ENCODE measurements at places on chromosomes 3 and 15. TPM values are rescaled to one million over a fixed set of nuclear protein-coding genes. Genes with fewer than 3 reads are reported as not detected.

The GOLGA8H gene
- not detected for polyA plus RNA-seq

The EPHB3 gene
- polyA plus RNA-seq = not detected

The TRAK1 gene
- polyA plus RNA-seq = 24.6 TPM

The WDR82 gene
- 55.0 TPM for polyA plus RNA-seq

The MAGEL2 gene
- polyA plus RNA-seq = not detected

The CLDN16 gene
- not detected for polyA plus RNA-seq

The ZNF502 gene
- 1.9 TPM for polyA plus RNA-seq

The ADAMTS17 gene
- not detected for polyA plus RNA-seq

The ARRDC4 gene
- 0.90 TPM for polyA plus RNA-seq

The CLDN18 gene
- not detected for polyA plus RNA-seq

The LINS1 gene
- 23.2 TPM for polyA plus RNA-seq

The CIB2 gene
- 5.7 TPM for polyA plus RNA-seq

The ADAMTSL3 gene
- polyA plus RNA-seq = not detected

The SYNM gene
- not detected for polyA plus RNA-seq

The ADCY5 gene
- polyA plus RNA-seq = not detected

The PIERCE2 gene
- polyA plus RNA-seq = 2.2 TPM

The TRIM42 gene
- polyA plus RNA-seq = not detected

The CELF6 gene
- 0.19 TPM for polyA plus RNA-seq

The ANKUB1 gene
- not detected for polyA plus RNA-seq

The GOLGA6L4 gene
- polyA plus RNA-seq = not detected

The KBTBD13 gene
- polyA plus RNA-seq = not detected

The CHST13 gene
- not detected for polyA plus RNA-seq

The PCBP4 gene
- polyA plus RNA-seq = 13.9 TPM

The ZNF860 gene
- 27.7 TPM for polyA plus RNA-seq

The NUTM1 gene
- polyA plus RNA-seq = not detected

The NT5DC2 gene
- polyA plus RNA-seq = 1.4 TPM

The SLMAP gene
- 17.6 TPM for polyA plus RNA-seq

The PIF1 gene
- 2.4 TPM for polyA plus RNA-seq

The IGSF11 gene
- not detected for polyA plus RNA-seq

The SERPINI1 gene
- 19.1 TPM for polyA plus RNA-seq

The CEMIP gene
- polyA plus RNA-seq = not detected

The CCK gene
- not detected for polyA plus RNA-seq

The CKMT1A gene
- polyA plus RNA-seq = not detected

The ITGA11 gene
- polyA plus RNA-seq = not detected

The MOBP gene
- not detected for polyA plus RNA-seq

The ACKR4 gene
- not detected for polyA plus RNA-seq

The METTL6 gene
- 12.3 TPM for polyA plus RNA-seq

The PLOD2 gene
- not detected for polyA plus RNA-seq

The CHST2 gene
- 7.8 TPM for polyA plus RNA-seq

The GOLGA6L25 gene
- polyA plus RNA-seq = not detected

The FBXO45 gene
- polyA plus RNA-seq = 1.8 TPM

The GNB4 gene
- polyA plus RNA-seq = 15.3 TPM

The PRC1 gene
- 3.3 TPM for polyA plus RNA-seq

The STRIT1 gene
- polyA plus RNA-seq = not detected

The WNT5A gene
- polyA plus RNA-seq = not detected

The MME gene
- 5.1 TPM for polyA plus RNA-seq

The TUSC7 gene
- polyA plus RNA-seq = not detected

The SPINT1 gene
- polyA plus RNA-seq = 12.6 TPM

The C3orf62 gene
- polyA plus RNA-seq = 1.5 TPM

The SLC24A5 gene
- polyA plus RNA-seq = not detected

The ZNF80 gene
- not detected for polyA plus RNA-seq

The KBTBD12 gene
- polyA plus RNA-seq = not detected

The INAFM2 gene
- 1.3 TPM for polyA plus RNA-seq

The DUOX2 gene
- polyA plus RNA-seq = not detected

The CSPG4 gene
- not detected for polyA plus RNA-seq

The HDDC3 gene
- 29.4 TPM for polyA plus RNA-seq

The SLC12A1 gene
- polyA plus RNA-seq = not detected

The DPH3 gene
- polyA plus RNA-seq = 22.7 TPM

The FBXO40 gene
- 0.18 TPM for polyA plus RNA-seq

Measured in IgD-negative memory B cell (primary cell).